AG08395 (cell line): ENCODE measurements at places on chromosomes 5 and 9.

- peak; percentile 83 for DNase-seq
These were observed 66.4 kb downstream of the MACROH2A1 start for GRCh38 chr5:135332519-135333150.

GRCh38 chr9:129906298-129906697 is 71.0 kb downstream of the USP20 start:
- DNase-seq, result no peak

GRCh38 chr9:136259517-136259813 is 13.9 kb upstream of the QSOX2 start:
- DNase-seq, result no peak

- DNase-seq, result no peak
These were observed 146.8 kb downstream of the BARX1 start for GRCh38 chr9:93808115-93809029.
